Fibroblast of skin of scalp (primary cell): ENCODE measurements at places on chromosomes 2 and 18.
A peak's percentile ranks its signal among the peaks of the same experiment; 100 is the strongest.

GRCh38 chr2:71884303-71885042, 263.2 kb downstream of the CYP26B1 start:
- peak; percentile 69 for DNase-seq

DNA sequence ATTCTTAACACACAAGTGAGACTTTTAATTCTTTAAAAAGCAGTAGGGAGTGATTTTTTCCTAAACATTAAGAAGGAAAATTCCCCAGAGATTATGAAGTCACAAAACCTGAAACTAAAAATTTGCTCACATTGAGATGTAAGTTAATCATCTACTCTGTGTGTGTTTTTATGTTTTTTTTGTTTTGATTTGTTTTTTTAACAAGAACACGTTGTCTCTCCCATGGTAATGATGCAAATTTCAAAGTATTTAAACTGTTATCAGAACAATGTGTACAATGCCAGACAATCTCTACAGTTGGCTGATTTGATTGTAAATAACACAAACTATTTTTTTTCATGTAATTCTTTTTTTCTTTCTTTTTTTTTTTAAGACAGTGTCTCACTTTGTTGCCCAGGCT, 71.5 kb downstream of the COLEC12 start:
- no peak for DNase-seq

GRCh38 chr2:68796295-68796905, 61.8 kb downstream of the ARHGAP25 start:
- DNase-seq = no peak

DNA sequence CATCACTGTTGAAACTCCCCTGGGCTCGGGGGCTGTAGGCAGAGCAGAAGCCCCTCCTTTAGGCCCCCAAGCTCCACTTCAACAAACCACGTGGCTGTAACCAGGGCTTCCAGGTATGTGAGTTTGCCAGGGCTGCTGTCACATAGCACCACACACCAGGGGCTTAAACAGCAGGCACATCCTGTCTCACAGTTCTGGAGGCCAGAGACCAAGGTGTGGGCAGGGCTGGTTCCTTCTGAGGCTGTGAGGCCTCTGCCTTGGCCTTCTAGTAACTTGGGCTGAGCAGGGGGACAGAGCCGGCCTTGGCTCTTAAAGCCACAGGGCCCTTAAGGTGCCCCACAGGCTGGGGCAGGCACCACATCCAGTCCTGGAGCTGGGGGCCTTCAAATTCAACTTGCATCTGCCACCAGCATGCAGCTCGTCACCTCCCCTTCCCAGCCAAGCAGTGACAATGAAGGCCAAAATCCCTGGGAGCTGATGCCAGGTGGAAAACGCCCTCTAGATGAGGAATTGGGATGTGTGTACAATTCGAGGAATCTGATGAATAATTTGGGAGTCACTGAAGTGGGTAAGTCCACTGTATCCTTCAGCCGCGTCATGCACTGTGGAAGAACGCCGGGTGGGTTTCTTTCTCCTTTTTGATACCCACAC, 104.2 kb upstream of the ODC1 start:
- DNase-seq = no peak

DNA sequence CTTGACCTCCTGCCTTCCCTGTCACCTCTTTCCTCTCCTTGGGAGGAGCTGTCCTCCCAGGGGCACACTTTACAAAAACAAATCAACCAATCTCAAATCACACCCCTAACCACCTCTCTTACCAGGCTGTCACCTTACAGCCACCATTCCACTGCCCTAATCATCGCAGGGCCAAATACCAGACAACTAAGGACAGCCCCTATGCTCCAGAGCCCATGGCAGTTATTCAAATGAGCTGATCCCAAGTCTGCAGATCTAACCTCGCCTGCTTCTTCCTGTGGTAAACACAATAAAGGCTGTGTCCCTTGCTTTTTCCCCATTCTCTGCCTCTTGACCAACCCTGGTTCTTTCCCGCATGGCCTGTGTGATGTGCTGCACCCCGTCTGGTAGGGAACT, 154.2 kb upstream of the CNTNAP5 start:
- no peak for DNase-seq

- DNase-seq = no peak
These were observed 1076.5 kb upstream of the DDX18 start for GRCh38 chr2:116737951-116738350.

GRCh38 chr18:50870138-50870845, 8.6 kb upstream of the ME2 start:
- DNase-seq = peak; percentile 36

GRCh38 chr2:27427863-27428212, 593 bp upstream of the NRBP1 start:
- DNase-seq = no peak

GRCh38 chr18:36322408-36322728, 24.9 kb downstream of the FHOD3 start:
- DNase-seq = no peak

GRCh38 chr2:226837787-226838603, 2.1 kb downstream of the RHBDD1 start:
- DNase-seq = no peak

GRCh38 chr2:206471524-206472062, 28.3 kb downstream of the ADAM23 start:
- no peak for DNase-seq

GRCh38 chr18:10229458-10229857, 225.0 kb upstream of the APCDD1 start:
- no peak for DNase-seq

GRCh38 chr2:179613299-179613651, 248.1 kb downstream of the ZNF385B start:
- DNase-seq = no peak

DNA sequence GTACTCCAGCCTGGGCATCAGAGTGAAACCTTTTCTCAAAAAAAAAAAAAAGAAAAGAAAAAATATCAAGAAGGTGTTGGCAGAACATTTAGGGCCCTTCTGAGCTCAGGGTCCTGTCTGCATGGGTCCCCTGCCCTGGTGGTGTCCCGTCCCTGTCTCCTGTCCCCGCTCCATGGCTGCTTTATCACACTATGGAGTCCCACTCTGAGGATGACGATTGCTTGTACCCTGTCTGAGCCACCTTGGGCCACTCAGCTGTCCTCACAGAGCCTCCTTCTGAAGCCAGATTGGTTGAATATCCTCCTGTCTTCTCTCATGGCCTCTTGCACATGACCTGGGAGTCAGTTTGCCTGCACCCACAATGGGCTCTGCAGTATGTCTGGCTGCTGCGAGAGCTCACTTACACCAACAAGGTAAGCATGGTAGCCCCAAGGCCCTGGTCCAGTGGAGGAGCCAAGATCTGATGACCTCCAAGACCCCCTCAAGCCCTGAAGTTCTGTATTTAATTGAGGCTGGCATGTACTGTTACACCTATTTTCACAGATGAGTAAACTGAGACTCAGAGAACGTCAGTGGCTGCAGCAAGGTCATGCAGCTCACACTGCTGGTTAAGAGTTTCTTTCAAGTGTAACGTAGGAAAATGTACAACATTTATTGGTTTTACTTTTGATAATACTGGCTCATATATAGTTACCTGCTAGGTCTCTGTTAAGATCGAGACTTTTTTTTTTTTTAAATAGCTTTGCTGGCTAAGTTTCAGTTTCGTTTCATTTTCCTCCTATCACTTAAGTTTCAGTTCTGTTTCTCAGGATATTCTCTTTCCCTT, 16.9 kb upstream of the ZCCHC2 start:
- no peak for DNase-seq

- DNase-seq = no peak
These were observed 40.4 kb upstream of the C1D start for GRCh38 chr2:68103030-68103708.

GRCh38 chr2:127235082-127235702, 15.1 kb upstream of the CYP27C1 start:
- DNase-seq = no peak

- no peak for DNase-seq
These were observed 179.7 kb downstream of the MREG start for GRCh38 chr2:215833531-215834162.

DNA sequence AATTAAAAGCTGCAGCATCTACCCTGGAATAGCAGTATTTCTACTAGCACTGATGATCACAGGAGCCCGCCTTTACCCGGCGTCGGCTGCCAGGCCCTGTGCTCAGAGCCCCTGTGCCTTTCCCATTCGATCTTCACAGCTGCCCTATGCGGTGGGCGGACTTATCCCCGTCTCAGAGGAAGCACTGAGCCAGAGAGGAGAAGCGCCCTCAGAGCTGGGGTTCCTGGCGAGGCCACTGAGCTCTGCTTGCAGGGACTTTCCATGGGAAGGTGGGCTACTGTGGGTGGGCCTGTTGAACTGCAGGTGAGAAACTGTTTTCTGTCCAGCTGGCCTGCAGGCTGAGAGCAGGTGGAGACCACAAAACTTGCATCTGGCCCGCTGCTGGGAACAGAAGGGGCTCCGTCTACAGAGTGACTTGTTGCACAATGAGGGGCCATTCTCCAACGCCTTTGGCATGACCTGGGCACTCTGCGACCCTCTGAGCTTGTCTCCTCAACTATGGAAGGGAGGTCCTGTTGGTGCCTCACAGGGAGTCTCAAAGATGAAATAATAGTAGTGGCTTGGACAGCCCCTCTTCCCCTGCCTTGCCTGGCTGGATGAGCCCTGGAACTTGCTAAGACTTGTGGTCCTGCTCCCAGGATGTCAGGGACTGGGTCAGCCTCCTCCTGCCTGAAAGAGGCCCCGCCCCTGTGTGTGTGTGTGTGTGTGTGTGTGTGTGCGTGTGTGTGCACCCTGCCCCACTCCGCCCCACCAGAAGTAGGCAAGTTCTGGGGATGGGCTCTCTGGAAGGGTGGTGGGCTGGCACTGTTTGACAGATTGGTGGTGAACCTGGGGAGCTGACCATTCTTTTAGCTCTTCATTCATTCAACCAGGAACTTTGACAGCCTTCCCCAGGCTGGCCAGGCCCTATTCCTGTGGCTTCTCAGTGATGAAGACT, 32.7 kb downstream of the GLI2 start:
- DNase-seq = no peak

- DNase-seq = no peak
These were observed 2.4 kb upstream of the NEDD4L start for GRCh38 chr18:58041633-58042032.

DNA sequence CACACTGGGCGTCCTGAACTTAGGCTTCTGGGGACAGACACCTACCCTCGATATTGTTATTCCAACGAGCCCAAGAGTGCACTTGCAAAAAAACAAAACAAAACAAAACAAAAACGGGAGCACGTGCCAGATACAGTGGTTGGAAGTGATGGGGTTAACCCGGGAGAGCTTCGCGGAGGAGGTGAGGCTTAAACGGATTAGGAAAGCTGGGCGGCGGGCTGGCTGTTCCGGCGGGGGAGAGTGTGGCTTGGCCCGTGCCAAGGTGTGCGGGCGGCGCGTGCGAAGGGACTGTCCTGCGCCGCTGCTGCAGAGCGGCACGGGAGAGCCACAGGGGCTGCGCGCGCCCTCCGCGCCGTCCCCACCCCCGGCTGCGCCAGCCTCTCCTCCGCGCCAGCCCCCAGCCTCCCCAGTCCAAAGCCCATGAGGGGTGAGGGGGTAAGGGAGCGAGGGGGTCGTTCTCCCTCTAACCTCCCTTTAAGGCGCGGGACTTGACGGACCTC, 1.5 kb upstream of the SLC30A3 start:
- no peak for DNase-seq
